ENCODE measurements at places on chromosomes 1 and 21.
A peak's percentile ranks its signal among the peaks of the same experiment; 100 is the strongest.

- DNase-seq, result no peak
Observed at GRCh38 chr1:80582980-80583379, 1217.8 kb upstream of the ADGRL2 start.

- no peak for DNase-seq
Observed at GRCh38 chr1:211635597-211636205, 39.7 kb downstream of the NEK2 start.

- DNase-seq, result no peak
Observed at GRCh38 chr1:64877151-64877550, 89.2 kb downstream of the JAK1 start.

GRCh38 chr1:33344896-33345560 lies 24.1 kb upstream of the A3GALT2 start:
- no peak for DNase-seq

- peak; percentile 40 for DNase-seq
Observed at GRCh38 chr1:153465811-153466636, 5.6 kb upstream of the S100A7 start.

DNA sequence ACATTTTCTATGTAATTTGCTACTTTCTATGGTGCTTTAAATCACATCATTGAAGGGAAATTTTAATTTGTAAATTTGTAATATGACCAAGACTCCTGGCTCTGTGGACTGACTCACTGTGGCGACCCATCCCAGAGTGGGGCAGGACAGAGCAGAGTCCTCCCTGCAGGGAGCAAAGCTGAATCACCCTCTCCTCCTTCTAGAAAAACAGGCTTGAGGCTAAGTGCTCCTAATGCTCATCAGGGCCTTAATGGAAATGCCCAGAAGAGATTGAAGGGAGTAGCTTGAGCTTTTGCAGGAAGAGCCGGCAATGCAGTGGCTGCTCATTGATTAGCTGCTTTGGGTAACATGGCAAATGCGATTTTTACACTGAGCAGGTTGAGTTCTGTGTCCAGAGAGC lies 16.8 kb downstream of the S100A10 start:
- DNase-seq, result no peak

GRCh38 chr1:17874710-17875109 lies 119.6 kb downstream of the ACTL8 start:
- DNase-seq, result no peak

DNA sequence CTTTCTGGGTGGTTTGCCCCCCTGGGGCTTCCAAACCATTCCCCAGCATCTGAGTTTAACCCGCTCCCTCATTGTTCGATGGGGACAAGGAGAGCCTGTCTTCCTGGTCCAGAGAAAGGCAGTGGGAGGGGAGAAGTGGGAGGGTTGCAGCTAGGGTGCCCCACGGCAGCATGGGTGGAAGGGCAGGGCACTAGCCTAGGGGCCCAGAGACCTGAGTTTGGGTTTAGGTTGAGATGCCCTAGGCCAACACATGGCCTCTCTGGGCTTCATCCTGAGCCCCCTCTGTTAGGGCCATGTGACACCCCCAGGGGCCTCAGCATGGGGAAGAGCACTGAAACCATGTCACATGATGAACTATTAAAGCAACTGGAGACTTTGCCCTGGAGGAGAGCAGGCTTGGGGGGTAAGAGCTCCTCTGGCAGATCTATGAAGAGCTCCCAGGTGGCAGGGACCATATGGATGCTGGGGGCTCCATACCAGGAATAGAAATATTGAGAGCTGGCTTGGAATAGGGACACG lies 9.7 kb upstream of the RUNX3 start:
- no peak for DNase-seq

- DNase-seq, result no peak
Observed at GRCh38 chr1:220044678-220045355, 1.5 kb downstream of the EPRS1 start.

GRCh38 chr1:70685300-70686286 lies 274.5 kb downstream of the CTH start:
- no peak for DNase-seq

DNA sequence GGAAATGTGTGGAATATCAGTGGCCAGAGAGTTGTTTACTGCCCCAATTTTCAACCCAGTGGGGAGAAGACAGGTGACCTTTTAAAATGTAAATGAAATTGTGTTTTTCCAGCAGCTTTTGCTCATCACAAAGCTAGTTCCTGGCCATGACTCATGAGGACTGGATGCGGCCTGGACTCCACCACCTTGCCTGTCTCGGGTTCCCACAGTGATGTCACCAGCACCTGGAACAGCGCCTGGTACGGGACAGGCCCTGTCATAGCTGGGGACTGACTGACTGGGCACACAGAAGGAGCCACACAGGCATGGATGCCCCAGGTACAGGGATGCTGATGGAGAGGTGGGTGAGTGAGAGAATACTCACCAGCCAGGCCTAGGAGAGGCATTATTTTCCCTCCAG lies 277.1 kb downstream of the AJAP1 start:
- no peak for DNase-seq

GRCh38 chr1:111596499-111596898 lies 23.1 kb upstream of the RAP1A start:
- DNase-seq, result no peak

DNA sequence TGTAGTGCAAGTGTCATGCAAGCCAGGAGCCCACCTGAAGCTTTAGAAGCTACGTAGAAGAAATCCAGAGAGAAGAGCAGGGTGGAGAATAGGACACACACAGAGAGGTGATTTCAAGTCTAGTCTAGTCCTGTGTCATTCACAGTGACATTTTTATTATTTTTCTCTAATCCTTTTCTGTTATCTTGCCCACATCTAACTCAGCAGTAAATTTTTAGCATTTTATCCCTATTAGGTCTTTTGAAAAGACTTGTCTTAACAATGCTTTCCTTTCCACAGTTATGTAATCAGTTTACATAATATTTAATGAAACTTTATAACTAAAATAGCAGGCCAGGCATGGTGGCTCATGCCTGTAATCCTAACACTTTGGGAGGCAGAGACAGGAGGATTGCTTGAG lies 198.6 kb downstream of the ADGRL2 start:
- DNase-seq, result no peak

GRCh38 chr1:91520942-91521507 lies 20.4 kb downstream of the CDC7 start:
- DNase-seq, result no peak

DNA sequence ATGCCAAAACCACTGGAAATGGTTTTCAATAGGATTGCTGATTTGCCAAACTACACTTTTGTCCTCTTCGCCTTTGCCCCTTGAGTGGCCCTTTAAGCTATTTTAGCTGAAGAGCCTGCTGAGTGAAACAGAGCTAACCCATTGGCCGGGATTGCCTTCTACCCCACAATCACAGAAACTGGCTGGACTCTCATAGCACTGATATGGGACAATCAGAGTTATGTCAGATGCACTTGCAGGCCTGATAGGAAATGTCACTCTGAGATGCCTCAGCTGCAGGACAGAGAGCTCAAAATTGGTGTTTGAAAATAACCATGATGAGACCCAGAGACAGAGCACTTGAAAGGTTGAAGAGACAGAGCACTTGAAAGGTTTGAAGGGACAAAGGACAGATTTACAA lies 354.4 kb downstream of the BRINP2 start:
- DNase-seq, result no peak

GRCh38 chr1:236370420-236370819 lies 23.7 kb upstream of the EDARADD start:
- no peak for DNase-seq

GRCh38 chr1:11925938-11926292 lies 312 bp downstream of the KIAA2013 start:
- DNase-seq, result no peak

GRCh38 chr1:18358600-18358999 lies 122.1 kb upstream of the KLHDC7A start:
- DNase-seq, result no peak

DNA sequence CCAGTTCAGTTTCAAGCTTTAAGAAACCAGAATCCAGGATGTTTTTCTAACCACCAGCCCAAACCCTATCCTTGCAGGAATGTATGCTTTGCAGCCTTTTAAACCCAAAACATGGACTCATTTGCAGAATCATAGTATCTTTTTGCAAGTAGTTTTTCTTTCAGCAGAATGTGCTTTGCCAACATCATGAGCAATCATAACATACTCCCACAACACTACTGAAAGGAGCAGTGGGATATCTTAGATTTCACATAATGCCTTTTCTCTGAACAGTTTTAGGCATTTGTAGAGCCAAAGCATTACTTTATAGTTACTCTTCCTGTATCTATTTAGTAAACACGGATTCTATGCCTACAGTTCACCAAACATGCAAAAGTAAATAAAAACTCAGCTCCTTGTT lies 10.0 kb upstream of the SH2D2A start:
- no peak for DNase-seq

DNA sequence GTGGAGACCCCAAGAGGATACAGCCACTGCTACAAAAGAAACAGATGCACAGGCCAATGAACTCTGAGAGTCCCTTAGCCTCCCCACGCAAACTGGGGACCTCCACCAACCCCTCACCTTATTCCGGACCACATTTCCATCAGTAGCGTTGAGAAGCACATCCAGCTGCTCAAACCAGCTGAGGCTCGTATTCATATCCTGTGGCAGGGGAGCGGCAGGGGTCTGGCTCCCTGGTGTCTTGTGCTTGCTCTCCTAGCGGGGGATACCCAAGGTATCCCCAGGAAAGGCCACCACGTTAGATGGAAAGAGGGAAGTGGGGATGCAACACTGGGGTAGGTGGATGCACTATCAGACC lies 481 bp downstream of the CCDC163 start:
- DNase-seq, result no peak

DNA sequence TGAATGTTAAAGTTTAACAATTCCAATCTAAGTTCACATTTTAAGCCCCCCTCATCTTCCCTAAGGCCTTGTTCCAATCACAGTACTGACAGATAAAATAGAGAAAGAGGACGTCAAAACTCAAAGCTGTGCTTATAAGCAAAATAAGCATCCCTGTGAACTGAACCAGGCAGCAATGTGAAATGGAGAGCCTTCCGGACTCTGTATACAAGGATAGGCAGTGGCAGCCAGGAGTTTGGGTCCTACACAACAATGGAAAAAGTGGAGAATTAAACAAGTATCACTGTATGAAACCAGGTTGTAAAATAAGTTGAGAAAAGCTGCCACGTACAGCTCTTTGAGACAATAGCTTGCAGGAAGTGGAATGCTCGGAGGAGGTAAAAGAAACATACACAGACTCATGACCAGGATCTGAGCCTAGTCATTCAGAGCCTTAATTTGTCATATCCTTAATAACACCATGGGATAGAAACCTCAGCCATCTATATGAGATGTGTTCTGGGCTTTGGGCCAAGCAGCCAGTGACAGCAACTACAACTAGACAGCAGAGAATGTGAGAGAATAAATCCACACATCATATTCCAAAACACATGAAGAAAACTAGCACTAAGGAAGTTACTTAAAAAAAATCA lies 55.2 kb upstream of the PALMD start:
- no peak for DNase-seq

DNA sequence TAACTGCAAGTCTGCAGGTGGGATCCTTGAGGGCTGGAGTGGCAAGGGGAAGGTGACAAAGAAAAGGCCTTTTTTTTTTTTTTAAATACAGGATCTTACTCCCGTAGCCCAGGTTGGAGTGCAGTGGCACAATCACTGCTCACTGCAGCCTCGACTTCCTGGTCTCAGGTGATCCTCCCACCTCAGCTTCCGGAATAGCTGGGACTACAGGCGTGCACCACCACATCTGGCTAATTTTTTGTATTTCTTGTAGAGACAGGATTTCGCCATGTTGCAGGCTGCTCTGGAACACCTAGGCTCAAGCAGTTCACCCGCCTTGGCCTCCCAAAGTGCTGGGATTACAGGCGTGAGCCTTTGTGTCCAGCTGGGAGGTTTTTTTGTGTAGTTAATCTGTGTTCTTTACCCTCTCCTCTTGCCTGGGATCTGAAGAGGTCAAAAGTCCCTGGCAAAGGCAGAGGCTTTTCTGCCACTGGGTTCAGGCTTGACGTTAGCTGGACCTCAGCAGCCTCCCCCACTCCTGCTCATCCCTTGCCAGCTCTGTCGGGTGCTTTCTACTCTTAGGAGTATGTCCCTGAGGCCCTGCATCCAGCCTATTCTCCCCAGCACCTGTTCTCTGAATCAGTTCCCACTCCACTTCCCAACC lies 5.2 kb downstream of the IL6R start:
- DNase-seq, result no peak

- DNase-seq, result no peak
Observed at GRCh38 chr1:198656500-198656932, 17.7 kb downstream of the PTPRC start.

DNA sequence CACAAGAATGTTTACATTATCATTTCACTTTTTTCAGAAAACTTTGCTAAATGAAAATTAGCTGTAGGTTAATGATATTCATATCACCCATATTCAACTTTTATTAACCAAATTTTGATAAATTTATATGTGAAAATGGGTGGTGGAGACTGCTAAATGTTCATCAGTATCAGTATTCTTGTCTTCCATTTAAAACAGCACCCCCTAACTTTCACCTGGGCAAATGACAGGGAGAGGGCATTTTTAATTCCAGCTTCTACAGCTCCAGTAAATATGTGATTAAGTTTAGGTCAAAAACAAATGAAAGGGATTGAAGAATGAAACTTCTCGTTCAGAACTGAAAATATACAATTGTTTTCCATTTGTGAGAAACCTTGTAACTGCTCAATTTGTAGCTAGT lies 722.2 kb downstream of the KCNT2 start:
- DNase-seq, result no peak
